ENCODE measurements at places on chromosomes 12 and 14.

DNA sequence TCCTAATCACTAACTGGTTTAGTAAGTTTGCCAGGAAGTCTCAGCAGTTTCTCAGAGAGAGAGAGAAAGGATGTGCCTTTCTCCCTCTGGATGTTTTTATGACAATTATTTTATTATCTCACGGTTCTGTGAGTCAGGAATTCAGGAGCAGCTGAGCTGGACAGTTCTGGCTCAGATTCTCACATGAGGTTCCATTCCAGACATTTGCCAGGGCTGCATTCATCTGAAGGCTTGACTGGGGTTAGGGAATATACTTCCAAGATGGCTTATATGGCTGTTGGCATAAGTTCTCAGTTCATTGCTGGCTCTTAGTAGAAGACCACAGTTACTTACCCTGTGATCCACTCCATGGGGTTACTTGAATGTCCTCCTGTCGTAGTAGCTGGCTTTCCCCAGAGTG lies 101.2 kb upstream of the ATF7IP start:
- no peak for DNase-seq

GRCh38 chr12:116939734-116940133 lies 29.0 kb downstream of the FBXW8 start:
- no peak for DNase-seq

DNA sequence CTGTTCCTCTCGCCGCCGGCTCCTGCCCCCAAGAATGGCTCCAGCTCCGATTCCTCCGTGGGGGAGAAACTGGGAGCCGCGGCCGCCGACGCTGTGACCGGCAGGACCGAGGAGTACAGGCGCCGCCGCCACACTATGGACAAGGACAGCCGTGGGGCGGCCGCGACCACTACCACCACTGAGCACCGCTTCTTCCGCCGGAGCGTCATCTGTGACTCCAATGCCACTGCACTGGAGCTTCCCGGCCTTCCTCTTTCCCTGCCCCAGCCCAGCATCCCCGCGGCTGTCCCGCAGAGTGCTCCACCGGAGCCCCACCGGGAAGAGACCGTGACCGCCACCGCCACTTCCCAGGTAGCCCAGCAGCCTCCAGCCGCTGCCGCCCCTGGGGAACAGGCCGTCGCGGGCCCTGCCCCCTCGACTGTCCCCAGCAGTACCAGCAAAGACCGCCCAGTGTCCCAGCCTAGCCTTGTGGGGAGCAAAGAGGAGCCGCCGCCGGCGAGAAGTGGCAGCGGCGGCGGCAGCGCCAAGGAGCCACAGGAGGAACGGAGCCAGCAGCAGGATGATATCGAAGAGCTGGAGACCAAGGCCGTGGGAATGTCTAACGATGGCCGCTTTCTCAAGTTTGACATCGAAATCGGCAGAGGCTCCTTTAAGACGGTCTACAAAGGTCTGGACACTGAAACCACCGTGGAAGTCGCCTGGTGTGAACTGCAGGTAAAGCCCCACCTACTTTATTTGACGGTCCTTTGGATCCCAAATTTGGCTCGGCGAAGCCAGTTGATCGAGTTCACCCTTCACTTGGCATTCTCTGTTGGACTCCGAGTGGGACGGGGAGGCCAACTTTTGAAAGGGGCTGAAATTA lies 1.5 kb downstream of the WNK1 start:
- peak; percentile 27 for DNase-seq

- DNase-seq, result no peak
These were observed 12.5 kb upstream of the RCOR1 start for GRCh38 chr14:102579696-102580549.

DNA sequence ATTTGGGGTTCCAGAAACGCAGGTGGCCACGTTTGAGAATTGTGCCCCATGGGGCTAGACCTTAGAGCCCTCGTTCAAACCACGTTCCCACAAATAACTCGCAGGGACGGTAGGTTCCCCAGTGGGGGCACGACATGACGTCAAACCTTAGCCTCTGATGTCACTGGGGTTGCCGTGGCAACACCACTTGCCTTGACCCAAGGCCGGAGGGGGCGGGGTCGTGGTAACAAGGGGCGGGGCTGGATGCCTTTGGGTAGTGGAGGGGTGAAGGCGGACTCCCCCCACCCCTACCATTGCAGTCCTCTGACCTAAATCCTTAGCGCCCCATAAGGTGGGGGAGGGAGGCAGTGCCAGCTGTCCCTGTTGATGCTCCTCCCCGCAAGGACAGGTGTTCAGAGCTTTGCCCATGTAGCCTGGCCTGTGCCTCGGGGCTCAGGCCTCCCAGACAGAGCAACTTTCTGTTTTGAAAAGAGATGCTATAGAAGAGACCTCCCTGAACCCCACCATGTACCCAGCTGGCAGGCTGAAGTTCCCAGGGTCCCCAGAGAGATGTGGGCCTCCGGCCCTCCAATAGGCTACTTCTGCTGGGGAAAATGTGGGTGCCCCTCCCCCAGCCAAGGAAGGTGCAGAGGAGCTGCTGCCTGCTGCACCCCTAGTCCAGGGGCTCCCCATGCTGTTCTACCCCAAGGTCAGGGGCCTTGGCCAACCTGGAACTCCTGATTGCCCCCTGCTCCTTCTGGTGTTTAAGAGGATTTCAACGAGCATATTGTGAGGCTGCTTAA lies 1.9 kb downstream of the FAM222A start:
- DNase-seq, result no peak

- DNase-seq, result no peak
These were observed 14.6 kb downstream of the CAPS2 start for GRCh38 chr12:75315518-75315917.

DNA sequence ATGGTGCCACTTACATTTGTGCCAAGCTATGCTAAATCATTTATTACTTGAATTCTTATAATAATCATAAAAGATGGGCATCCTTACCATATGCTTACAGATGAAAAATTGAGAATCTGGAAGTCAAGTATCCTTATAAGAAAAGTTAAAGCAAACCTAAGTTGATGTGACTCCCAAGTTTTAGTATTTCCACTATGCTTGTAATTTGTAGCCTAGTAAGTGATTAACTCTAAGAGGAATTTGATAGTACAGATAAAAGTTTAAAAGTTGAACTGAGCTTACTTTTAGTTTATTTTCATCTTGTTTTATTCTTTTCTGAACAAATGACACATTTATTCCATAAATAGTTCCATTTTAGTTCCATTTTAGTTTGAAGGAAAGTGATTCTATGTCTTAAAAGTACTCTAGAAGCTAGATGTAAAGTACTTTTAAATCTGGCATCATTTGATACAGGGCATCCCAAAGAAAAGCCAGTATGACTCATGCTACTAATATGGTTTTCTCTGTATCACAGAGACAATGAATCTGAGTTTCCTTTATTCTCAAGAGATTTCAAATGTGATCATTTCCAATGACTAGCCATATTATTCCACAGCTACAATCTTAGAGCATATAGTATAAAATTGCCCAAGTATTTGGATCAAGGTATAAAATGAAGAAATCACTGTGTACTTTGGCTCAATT lies 596.0 kb downstream of the SLC16A7 start:
- DNase-seq, result no peak
